ENCODE measurements at places on chromosomes 4 and X. TPM values are rescaled to one million over a fixed set of nuclear protein-coding genes. Genes with fewer than 3 reads are reported as not detected.

The PDGFRA gene
- 151 TPM for total RNA-seq

The CHRNA9 gene
- not detected for total RNA-seq

The SRPX gene
- total RNA-seq, result 47.6 TPM

The SPACA5 gene
- total RNA-seq, result not detected

The FGF5 gene
- total RNA-seq, result not detected

The XAGE2 gene
- 4.8 TPM for total RNA-seq

The PLP1 gene
- total RNA-seq, result 9.3 TPM
